ENCODE measurements at places on chromosomes 5 and 9.

- DNase-seq: no peak
Measured at GRCh38 chr5:88143693-88144218, 124.9 kb downstream of the TMEM161B start.

GRCh38 chr5:107572715-107573368 lies 97.9 kb downstream of the EFNA5 start:
- no peak for DNase-seq

GRCh38 chr5:141632650-141633049 lies 4.0 kb downstream of the HDAC3 start:
- DNase-seq: no peak

- no peak for DNase-seq
Measured at GRCh38 chr5:9103290-9103689, 442.6 kb downstream of the SEMA5A start.

DNA sequence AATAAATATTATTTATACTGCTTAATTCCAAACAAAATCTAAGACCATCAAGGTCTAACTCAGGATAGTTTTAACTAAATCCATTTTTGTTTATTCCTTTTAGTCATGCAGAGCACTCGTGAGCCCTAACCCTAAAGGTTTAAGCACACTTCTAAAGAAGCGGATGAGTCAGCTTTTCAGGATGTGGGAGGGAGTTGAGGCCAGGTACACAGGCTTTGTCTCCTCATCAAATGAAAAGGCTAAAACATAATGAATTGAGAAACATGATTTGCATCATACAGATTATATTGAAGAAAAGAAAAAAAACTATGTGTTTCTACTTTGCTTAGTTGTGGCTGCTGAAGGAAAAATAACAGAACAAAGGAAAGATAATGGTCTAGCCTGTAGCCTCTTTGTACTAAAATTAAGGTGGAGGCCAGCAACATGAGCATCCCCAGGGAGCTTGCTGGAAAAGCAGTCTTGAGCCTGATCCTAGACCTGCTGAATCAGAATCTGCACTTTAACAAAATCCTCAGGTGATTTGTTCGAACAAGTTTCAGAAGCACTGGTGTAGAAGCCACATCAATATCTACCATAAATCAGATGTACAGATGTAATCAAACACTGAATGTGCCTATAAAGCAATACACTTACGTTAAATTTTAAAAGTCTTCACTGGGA lies 21.1 kb upstream of the ISCA1 start:
- DNase-seq: no peak

GRCh38 chr5:143262393-143263174 lies 140.9 kb downstream of the NR3C1 start:
- DNase-seq: no peak

DNA sequence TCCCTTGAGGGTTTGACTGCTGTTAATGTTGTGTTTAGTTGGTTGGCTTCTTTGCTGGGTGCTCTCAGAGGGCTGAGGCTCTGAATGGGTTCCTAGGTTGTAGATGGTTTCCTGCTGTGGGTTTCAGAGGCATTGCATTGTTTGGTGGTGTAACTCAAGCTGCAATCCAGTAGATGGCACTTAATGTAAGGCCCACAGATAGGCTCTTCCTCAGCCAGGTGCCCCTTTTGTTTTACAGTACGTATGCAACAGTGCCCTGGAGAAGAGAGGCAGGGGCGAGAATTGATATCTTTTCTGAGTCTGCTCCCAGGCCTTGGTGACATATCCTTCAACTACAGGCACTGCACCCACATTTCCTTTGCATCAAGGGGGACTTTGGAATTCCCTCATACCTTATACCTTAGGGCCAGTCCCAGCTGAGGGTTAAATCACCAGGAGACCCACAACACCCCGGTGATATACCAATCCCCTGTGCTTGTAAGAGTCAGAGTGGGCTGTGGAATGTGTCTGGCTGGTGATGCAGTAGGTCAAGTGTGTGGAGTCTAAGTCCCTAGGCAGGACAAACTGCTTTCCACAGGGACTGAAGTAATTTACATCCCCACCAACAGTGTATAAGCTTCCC lies 7.0 kb upstream of the UGT3A2 start:
- DNase-seq: no peak

DNA sequence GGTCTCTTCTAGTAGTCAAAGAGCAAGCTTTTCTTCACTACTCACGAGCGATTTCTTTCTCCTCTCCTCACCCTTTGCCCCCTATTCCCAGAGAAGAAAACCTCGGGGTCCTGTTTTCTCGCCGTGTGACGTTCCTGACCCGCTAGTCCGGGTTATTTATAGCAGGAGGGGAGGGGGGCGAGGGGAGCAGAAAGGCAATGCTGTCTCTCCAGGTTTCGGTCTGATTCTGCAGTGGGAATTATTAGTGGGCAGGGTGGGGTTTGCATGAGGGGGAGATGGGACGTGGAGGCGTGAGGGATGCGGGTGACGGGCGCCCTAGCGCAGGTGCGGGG lies 847 bp upstream of the GABRB2 start:
- DNase-seq: no peak

- DNase-seq: no peak
Measured at GRCh38 chr9:117707561-117707960, 3.4 kb downstream of the TLR4 start.

- DNase-seq: no peak
Measured at GRCh38 chr9:72986522-72987116, 33.8 kb upstream of the ALDH1A1 start.

DNA sequence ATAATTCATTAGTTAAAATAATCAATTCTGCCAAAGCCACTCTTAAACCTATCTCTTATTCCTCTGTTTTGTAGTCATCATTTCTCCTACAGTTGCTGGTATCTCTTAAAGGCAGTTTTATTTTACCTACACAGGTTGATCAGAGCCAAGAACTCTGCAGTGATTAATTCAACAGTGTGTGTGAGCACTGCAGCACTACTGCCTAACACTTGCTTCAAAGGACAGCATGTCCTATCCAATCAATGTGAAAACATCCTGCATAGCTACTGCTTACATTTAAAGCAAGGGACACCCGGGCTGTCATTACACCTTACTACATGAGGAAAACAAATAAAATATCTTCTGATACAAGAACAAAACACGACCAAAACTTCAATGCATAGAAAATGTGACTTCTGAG lies 45.1 kb upstream of the HK3 start:
- no peak for DNase-seq

GRCh38 chr9:128324401-128324800 lies 1.8 kb downstream of the COQ4 start:
- no peak for DNase-seq

DNA sequence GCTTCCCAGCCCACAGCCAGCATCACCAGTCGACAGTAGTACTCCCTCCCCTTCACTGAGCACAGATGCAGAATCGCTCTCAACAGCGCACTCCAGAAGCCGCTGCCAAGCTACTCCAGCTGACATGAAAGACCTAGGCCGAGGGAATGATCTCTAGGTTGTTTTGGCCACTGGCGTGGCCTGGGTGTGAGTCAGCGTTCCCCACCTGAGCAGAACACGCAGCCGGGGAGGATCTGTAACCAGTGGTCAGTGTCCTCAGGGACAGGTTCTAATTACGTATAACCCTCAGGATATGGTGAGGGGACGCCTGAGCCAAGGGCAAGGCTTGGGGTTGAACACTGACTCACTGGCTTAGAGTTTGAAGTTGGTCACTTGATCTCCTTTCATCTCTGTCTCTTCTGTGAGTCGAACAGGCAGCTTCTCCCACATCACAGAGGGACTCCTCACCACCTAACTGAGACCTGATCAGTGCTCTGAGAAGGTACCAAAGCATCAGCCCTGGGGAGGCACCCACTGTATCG lies 76.9 kb upstream of the IL17B start:
- no peak for DNase-seq

- no peak for DNase-seq
Measured at GRCh38 chr5:57470339-57470738, 12.3 kb downstream of the ACTBL2 start.

DNA sequence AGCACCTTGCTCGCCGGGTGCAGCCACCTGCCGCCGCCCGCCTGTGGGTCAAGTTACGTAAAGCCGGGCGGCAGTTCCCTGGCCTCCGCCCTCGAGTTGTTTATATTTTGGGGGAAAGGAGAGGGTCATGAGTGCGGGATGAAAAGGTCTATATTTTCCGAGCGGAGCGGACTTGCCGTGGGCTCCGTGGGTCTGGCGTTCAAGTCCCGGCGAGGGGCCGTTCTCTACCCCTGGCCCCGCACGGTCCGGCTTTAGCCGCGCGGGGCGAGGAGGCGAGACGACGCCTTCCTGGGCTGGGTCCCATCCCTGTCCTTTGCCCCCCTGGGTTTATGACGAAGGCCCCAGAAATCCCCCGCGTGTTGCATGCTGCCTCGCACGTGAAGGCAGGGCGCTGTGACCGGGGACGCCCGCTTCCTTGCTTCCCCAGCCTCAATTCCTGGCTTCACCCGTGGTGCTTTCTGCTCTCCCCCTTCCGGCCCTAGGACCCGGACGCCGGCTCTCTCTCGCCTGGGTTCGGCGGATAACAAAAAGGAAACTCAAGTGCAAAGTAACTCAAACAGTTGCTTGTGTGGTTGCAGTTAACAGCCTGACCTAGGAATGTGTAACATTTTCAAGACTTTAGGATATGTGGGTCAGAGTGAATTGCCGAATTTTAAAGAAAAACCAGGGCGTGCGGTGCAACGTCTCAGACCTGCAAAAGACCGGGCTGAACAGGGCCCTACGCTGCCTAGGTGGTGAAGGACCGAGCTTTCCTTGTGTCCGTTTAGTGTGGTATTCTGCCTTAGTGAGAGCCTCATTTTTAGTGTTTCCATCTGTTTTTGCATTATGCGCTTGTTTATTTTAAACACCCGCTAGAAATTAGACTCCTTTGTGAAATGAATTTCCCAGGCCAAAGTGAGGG lies 810 bp downstream of the VPS13A start:
- DNase-seq: peak; percentile 27

- DNase-seq: no peak
Measured at GRCh38 chr5:98573834-98574320, 199.6 kb upstream of the RGMB start.

All from NCI-H1092 (cell line).